ENCODE measurements at places on chromosomes 12 and 14.

DNA sequence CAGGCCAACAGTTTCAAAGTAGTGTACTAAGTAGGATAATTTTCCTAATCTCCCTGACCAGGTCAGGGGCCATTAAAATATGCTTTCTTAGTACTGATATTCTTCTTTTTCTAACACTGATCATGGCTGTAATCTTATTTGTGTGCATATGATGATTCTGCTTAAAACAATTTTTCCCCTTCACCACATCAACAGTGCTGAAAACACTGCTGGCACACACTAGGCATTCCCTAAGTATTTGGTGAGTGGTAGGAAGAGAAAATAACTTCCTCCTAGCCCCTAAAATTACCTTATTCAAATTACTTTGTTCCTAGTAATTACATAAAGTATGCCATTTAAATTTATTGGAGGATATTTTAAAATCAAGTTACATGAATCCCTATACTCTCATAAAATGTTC is 49.9 kb upstream of the BBS10 start:
- DNase-seq: no peak

GRCh38 chr12:49693931-49694444 is 13.2 kb downstream of the FMNL3 start:
- DNase-seq: no peak

GRCh38 chr12:120438495-120439198 is 734 bp downstream of the COX6A1 start:
- no peak for DNase-seq

GRCh38 chr14:102182190-102182589 is 42.5 kb downstream of the WDR20 start:
- no peak for DNase-seq

DNA sequence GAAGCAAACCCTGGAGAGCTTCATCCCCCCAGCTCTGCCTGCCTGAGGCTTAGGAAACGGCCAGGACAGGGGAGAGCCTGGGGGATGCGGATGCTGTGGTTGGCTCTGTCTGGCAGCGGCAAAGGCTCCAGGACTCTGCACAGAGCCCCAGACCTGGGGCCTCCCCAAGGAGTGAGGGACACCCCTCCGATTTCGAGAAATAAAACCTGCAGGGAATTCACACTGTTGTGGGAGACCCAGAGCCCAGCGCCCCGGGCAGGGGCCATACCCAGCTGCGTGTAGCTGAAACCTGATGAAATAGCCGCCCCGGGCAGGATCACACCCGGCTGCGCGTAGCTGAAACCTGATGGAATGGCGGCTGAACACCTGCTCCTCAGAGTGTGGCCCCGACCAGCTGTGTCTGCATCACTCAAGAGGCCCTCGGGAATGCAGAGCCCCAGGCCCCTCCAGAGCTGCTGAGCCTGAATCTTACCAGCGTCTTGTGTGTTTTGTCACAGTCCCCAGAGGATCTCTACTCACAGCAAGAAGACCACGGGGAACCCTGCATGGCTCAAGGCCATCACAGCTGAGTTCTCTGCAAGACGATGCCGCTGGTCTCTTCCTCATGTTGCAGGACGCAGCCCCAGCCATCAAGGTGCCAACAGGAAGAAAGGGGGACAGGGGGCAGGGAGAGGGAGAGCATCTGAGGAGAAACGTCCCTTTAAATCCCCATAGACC is 46.5 kb upstream of the GALNT9 start:
- DNase-seq: no peak

GRCh38 chr14:23104591-23105347 is at the start of gene CIROP:
TSS of gene CIROP (minus strand) at chr14:23104989. CDS start at chr14:23104920, 69 bp downstream.
- DNase-seq: no peak

GRCh38 chr12:75853626-75854025 is 177.9 kb downstream of the PHLDA1 start:
- no peak for DNase-seq

DNA sequence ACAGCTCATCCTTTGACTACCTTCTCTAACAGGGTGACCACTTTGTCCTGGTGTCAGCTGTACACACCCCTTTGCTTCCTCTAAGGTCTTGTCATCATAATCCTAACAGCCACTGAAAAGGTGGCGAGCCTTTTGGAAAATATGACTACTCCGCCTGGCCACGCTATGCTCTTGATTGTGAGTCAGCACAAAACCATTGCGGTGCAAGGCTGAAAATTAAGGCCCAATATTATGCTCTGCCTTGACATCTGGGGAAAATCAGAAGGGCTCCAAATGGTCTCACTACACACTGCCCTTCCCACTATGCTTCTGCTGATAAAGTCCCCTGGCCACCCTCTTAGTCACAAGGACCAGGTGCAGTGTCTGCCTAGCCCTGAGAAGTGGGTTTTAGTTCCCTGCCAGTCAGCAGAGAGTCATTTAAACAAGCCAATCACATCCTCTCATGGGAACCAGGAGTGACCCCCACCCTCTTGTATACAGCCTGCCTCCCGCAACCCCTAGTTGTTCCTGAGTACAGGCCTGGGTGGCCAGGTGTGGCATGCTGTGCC is 34.3 kb downstream of the FGD6 start:
- DNase-seq: no peak

- DNase-seq: no peak
Observed at GRCh38 chr12:14982562-14982961, 9.7 kb downstream of the PDE6H start.

- no peak for DNase-seq
Observed at GRCh38 chr12:57090924-57091637, 2.2 kb downstream of the NAB2 start.

DNA sequence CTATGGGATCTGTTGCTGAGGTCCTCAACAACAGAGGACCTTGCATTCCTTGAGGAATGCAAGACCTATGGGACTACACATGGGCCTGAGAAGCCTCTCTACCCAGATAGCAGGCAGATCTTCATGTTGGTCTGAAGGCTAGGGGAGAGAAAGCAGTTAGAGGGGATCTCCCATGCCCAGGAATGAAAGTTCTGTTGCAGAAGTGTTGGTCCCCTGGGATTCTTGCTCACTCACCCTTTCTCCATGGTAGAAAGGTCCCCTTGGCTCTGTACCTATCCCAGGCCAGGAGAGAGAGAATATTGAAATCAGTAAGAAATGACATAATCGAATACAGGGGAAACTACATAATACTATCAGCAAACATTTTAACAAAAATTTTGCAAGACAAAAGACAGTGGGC is 16.5 kb upstream of the KLRC1 start:
- DNase-seq: no peak

GRCh38 chr14:68896132-68896531 is 83.0 kb downstream of the ACTN1 start:
- DNase-seq: no peak

GRCh38 chr12:54605138-54605970 is 16.9 kb upstream of the PPP1R1A start:
- no peak for DNase-seq

DNA sequence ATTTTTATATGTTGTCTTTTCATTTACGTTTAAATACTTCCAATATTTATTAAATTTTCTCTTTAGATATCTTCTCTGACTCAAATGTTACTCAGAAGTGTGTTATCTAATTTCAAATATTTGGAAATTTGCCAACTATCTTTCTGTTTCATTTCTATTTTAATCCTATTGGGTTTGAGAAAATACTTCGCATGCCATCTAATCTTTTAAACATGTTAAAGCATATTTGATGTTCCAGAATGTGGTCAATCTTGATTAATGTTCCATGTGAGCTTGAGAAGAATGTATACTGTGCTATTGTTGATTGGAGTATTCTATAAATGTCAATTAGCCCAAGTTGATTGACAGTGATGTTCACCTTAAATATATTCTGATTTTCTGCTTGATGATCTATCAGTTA is 11.9 kb upstream of the DCN start:
- no peak for DNase-seq

All from NCI-H748 treated with DMSO at 0.1 percent for 48 hours (cell line).